ENCODE measurements at places on chromosomes 6 and 20.

DNA sequence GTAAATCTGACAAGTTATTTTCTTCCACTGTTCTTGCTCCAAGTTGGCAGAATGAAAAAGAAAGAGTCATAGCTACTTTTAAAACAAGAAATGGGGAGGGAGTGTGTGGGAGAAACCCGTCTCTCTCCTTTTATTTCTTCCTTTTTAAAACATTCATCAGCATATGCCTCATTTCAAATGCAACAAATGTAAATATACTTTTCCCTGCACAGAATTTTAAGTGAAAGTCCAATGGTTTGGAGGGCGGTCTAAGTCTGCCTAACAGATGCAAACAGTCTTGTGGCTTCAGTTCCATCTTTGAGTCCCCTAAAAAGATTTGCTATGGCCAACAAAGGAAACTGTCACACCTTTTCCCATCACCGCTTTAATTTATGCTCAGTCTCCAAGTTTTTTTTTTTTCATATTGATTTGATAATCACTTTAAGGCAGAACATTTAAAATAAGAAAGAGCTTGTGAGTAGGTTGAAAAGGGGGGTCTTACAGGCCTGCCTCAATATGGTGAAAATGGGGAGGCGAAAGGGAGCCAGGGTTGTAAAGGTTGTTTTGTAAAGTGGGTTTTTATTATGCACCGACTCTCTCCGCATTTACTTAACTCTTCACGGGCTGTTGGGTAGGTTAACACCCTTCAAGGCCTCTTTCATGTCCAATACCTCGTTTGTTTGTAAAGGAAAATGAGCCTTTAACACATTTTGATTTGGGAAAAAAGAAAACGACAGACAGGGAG is 4.6 kb downstream of the TFAP2D start:
- no peak for DNase-seq

DNA sequence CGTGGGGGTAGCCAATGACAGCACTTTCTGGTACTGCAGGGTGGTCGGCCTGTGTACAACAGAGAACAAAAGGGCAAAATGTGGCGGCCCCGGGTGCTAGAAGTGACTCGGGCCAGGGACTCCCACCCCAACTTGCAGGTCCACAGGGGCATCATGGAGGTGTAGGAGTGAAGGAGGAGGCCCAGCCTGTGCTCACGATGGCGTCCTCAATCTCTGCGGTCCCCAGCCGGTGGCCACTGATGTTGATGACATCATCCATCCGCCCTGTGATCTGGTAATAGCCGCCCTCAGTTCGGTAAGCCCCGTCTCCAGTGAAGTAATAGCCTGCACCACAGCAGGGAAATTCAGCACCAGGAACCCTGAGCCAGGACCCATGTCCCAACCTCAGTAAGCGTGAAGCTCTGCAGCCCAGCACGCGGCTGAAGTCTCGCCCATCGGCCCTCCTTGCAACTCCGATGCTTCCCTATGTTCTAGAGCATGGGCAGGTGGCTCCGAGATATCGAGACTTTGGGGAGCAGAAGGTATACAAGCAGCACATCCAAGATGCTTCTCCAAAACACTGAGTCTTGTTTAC is 20.2 kb upstream of the APMAP start:
- DNase-seq: no peak

DNA sequence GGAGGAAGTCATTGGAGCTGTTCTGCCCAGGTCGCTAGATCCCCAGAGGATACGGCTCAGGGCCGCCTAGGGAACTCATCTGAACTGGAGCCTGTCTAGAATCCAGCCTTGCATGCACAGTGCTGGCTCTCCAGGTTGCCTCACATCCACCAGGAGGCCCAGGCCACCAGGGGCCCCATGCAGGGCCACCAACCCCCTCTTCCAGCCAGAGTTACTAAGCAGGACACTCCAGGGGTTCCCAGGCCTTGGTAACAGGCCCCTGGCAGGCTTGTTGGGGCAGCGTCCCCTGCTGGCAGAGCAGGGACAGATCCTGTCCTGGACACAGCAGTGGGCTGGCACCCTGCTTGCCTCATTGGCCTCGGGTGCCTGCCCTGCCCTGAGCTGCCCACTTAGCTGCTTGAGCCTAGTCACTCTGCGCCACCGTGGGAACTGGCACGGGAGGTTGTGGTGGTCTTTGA is 35.3 kb downstream of the EFCAB8 start:
- no peak for DNase-seq

DNA sequence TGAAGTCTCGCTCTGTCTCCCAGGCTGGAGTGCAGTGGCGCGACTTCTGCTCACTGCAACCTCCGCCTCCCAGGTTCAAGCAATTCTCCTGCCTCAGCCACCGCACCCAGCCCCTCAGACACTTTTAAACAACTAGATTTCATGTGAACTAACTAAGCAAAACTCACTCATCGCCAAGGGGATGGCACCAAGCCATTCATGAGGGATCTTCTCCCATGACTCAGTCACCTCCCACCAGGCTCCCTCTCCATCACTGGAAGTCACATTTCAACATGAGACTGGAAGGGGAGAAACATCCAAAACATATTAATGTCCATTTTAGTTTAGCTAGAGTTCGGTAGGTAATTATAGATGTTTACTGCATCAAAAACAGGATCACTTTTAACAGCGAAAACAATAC is 95.9 kb upstream of the PRL start:
- DNase-seq: no peak

DNA sequence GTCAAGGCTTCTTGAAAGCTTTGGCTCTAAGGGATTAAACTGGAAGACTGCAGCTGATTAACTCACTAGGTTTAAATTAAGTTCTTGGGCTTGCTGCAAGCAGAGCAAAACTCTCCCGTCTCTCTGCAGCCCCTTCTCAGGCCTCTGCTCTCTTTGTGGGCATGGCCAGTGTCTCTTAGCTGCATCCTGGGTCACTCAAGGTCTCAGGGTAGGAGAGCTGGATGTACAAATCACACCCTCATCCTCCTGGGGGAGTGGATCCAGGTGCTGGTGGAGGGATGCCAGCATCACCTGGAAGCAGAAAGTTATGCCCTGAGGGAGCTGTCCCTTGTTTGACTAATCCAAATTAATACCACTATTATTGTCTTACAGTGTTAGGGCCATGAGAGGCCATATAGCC is 35.8 kb downstream of the GCM1 start:
- no peak for DNase-seq

DNA sequence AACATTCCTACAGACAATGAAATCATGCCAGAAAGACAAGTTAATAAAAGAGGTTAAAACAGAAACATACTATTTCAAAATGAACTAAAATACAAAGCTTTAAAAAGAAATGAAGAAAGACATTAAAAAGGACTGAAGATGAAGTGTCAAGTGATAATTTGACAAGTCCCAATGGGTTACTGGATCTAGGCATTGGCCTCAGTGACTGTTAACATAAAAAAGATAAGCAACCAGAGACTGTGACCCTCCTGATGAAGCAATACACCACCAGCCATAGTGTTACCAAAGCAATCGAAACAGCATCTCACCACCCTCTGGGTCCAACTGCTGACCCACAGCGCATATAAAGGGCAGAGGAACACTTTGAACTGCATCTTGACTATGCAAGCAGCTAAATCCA is 130.3 kb downstream of the FIG4 start:
- DNase-seq: no peak

DNA sequence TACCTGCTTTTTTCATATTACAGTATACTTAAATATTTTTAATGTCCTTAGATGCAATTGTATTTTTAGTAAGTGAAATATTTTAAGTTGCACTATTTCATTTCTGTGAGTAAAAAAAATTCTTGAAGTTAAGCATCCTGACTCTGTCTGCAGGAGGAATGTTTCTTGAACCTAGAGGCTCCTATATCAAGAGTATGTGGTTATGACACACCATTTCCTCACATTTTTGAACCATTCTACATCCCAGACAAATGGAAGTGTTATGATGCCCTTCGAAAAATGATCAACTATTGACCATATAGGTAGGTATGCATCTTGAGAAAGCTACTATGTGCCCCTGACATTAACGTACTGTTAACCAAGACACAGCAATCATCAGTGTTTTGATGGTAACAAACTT is 237.0 kb downstream of the BCKDHB start:
- DNase-seq: no peak

GRCh38 chr6:35751594-35751993 is 14.8 kb downstream of the ARMC12 start:
- no peak for DNase-seq

DNA sequence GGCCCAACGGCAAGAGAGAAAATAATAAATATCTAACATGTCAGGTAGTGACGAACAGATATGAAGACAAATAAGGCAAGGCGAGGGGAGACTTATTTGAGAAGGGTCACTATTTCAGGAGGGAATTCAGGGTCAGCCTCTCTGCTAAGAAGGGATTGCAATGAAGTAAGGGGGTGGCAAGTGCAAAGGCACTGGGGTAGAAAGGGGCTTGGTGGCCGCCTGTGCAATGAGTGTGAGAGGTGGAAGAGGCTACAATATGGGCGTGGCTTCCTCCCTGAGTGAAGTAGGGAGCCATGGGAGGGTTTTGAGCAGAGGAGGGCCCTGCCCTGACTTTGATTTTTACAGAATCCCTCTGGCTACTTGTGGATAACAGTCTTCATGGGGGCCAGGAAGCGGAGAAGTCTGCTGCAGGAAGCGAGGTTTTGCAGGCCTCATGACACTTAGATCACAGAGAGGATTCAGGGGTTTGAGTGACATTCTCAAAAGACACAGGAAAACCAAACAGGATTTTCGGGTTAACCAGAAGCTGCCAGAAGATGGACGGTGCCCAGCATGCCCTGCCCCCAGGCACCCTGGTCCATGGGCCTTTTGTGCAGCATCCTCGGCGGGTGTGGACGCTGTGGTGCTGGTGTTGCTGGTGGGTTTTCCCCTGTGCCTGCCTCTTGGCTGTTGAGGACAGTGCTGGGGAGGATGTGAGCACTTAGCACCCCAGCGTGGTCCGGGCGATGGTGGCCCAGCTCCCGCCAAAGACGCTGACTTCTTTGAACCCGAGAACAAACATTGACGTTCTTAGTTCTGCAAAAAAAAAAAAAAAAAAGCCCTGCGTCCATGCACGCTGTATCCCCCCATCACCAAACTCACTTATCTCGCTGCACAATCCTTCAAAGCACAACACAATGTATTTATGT is 124.2 kb upstream of the PTPN1 start:
- no peak for DNase-seq

- no peak for DNase-seq
These were observed 144.6 kb upstream of the TMEM170B start for GRCh38 chr6:11392778-11393507.

DNA sequence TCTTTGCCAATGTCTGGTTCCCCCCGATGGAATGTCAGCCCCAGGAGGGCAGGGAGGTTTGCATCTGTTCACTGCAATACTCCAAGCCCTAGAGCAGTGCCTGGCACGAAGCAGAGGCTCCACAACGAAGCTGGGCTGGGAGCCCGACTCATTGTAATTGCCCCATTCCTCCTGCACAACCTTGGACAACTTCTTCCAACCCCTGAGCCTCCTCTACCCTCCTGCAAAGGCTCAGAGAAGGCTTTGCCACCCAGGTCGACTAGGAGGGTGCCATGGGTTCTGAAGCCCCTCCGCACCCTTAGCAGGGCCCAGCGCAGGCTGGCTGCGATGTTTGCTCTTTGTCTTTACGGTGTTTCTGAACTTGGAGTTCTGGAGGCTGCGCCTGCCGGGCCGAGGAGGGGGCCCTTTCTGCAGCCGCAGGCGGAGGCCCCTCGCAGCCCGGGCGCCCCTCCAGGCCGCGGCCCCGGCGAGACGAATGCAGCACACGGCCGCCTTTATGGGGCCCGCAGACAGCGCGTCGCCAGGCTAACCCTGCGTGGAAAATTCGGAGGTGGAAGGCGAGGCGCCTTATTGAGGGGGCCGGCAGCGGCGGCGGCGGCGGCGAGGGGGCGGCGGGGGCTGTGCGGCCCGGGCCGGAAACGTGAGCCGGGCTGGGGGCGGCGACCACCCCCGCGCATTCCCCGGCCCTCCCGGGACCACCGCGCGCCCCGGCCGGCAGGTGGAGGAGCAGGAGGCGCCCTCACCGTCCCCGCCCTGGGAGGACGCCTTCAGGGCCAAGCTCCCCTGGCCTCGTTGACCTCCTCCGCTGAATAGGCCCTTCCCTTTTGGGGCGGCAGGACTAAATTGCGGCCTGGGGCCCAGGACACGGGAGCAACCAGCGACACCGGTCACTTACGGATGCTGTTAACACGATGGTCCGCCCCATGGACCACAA is 27.0 kb downstream of the SNAI1 start:
- DNase-seq: no peak

DNA sequence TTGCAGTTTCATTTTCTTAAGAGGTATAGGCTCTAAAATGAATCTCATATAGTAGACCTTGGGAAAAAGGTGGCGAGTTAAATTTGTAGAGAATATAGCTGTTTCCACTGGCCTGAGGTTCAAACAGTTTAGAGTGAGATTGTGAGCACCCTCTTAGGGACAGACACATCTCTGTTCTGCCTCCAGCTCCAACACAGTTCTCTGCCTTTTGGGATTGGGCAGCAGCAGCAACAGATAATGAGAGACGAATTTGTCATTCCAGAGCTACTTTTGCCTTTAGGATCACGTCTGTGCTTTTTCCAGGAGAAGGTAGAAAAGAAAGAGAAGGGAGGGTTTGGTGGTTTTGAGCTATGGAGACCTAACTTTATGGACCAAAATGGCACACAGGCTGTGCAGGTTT is 289.4 kb downstream of the PRL start:
- no peak for DNase-seq

DNA sequence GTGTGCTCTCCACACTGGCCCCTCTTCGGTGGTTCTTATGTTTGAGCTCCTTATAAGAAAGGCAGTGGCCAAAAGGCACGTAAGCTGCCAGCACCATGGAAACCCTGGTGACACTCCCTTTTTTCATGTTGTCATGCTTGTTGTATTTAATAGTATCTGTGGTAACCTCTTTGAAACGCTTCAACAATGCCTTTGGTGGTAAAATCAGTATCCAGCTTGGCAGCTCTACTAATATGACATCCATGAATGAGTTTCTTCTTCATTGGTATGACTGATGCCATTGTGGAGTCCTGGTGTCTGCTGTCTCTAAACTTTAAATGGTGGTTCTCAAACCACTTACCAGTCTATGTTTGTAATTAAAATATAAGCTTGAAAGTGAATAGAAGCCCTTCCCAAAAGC is 10.7 kb upstream of the MYLK2 start:
- DNase-seq: no peak

- DNase-seq: no peak
These were observed 377.1 kb downstream of the BTBD9 start for GRCh38 chr6:38262609-38263008.

- DNase-seq: no peak
These were observed 33.2 kb upstream of the AKAP7 start for GRCh38 chr6:131101911-131102680.

GRCh38 chr6:5674141-5674540 is 332.6 kb downstream of the NRN1 start:
- DNase-seq: no peak

DNA sequence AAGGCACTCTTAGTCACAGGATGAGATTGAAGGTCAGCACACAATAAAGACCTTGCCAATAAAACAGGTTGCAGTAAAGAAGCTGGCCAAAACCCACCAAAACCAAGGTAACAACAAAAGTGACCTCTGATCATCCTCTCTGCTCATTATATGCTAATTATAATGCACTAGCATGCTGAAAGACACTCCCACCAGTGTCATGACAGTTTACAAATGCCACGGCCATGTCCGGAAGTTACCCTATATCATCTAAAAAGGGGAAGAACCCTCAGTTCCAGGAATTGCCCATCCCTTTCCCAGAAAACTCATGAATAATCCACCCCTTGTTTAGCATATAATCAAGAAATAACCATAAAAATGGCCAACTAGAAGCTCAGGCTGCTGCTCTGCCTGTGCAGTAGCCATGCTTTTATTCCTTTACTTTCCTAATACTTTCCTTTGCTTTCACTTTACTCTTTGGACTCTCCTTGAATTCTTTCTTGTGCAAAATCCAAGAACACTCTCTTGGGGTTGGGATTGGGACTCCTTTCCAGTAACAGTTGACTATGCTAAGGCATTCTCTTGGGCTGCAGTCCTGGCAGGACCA is 527.3 kb upstream of the MAP3K7 start:
- no peak for DNase-seq

Data from NCI-H187 (cell line).